NCI-H2107 (cell line): ENCODE measurements at places on chromosomes 7 and 10.

- no peak for DNase-seq
Observed at GRCh38 chr7:93198472-93198871, 27.8 kb downstream of the HEPACAM2 start.

- no peak for DNase-seq
Observed at GRCh38 chr7:140304191-140304799, 94.0 kb downstream of the SLC37A3 start.

GRCh38 chr7:12403287-12404181, at the start of gene VWDE:
Gene VWDE (minus strand): TSS chr7:12403865. CDS start chr7:12403716, 149 bp downstream.
- peak; percentile 81 for DNase-seq

DNA sequence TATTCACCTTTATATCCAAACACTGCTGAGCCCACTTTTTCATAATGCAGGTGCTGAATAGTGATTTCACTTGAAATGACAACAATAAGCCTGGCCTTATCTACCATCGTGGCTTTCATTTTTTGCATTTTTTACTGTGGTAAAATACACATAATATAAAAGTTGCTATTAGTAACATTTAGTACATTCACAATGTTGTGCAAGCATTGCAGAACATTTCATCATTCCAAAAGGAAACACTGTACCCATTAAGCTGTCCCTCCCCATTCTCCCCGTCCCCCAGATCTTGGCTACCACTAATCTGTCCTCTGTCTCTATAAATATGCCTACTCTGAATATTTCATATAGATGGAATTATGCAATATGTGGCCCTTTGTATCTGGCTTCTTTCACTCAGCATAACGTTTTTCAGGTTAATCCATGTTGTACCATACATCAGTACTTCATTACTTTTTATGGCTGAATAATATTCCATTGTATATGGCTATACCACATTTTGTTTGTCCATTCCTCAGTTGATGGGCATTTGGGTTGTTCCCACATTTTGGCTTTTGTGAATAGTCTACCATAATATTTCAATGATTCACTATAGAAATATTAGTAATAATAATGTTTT, 68.5 kb upstream of the ARID5B start:
- no peak for DNase-seq

GRCh38 chr7:108146070-108146842, 16.1 kb upstream of the LAMB4 start:
- DNase-seq = peak; percentile 75

DNA sequence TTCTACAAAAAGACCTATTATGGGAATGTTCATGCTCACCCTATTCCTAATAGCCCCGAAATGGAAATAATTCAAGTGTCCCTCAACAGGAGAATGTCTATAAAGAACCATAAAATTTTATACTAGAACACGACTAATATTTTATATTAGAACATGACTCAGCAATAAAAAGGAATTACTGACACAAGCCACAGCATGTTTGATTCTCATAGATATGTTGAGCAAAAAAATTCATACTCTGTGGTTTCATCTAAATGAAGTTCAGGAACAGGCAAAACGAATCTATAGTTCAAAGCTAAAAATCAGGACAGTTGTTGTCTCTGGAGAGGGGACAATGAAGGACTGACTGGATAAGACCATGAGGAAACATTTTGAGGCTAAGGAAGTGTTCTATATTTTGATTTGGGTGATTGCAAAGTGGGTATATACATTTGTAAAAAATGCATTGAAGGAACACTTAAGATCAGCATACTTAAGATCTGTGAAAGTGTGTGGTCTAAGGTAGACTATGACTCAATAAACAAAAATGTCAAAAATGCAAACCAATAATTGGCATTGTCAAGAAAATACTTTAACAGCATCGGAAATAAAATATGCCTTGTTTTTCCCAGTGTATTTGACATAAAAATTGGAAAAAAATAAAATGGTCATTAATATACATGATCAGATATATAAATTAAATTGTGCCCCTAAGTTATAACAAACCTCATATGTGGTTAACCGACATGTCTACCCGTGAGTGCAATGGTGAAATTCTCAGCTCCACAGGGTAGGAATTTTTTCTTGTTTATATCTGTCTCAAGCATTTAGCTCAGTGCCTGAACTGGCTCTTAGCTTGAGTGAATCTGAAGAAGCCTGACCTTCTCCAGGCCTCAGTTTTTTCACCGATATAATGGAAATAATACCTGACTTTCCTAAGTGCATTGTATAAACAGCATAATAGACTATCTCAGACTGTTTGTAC, 124.9 kb upstream of the CTTNBP2 start:
- DNase-seq = no peak

DNA sequence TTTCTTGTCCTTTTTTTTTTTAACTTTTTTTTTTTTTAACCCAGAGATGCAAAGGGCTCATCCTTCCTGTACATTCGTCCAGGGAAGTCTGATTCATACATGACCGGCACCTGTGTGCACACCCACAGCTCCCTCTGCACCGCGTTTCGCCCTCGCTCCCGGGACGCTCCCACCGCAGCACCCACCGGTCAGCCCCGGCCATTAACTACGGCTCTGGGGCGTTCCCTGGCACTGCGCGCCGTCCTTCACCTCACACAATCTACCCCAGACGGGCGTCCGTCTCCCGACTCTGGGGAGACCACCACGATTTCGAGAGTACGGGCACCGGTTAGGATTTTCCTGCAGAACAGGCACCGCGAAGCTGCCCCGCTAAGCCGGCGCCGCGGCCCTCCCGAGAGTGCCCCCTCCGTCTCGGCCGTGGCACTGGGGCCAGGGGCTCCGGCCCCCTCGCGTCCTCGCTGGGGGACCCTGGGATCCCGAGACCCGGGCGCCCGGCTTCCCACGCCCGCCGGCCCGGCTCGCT, 452 bp downstream of the ATE1 start:
- DNase-seq = no peak

DNA sequence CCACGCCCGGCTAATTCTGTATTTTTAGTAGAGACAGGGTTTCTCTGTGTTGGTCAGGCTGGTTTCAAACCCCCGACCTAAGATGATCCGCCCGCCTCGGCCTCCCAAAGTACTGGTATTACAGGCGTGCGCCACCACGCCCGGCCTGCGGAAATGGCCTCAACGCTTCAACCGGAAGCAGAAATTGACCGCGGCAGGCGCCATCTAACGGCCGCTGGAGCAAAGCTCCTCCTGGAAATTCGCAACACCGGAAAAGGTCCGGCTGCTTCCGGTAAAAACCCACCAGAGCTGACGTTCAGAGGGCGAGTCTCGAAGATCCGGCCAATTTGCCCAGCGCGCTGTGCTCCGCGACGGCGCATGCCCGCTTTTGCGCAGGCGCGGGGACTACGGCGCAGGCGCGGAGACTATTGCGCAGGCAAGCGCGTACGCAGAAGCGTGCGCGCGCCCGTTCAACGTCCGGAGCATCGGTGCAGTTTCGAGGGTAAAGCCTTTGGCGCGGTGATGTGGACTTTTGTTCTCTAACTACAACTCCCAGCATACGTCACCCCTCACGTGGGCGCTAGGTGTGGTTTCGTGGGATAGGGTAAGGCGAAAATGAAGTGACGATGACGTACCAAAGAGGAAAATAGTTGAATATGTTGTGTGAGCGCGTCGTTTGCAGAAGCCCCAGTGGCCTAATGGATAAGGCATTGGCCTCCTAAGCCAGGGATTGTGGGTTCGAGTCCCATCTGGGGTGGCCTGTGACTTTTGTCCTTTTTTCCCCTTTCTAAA, 915 bp upstream of the FMC1 start:
- DNase-seq = peak; percentile 97

GRCh38 chr7:140562926-140563481, 77.6 kb downstream of the DENND2A start:
- no peak for DNase-seq

DNA sequence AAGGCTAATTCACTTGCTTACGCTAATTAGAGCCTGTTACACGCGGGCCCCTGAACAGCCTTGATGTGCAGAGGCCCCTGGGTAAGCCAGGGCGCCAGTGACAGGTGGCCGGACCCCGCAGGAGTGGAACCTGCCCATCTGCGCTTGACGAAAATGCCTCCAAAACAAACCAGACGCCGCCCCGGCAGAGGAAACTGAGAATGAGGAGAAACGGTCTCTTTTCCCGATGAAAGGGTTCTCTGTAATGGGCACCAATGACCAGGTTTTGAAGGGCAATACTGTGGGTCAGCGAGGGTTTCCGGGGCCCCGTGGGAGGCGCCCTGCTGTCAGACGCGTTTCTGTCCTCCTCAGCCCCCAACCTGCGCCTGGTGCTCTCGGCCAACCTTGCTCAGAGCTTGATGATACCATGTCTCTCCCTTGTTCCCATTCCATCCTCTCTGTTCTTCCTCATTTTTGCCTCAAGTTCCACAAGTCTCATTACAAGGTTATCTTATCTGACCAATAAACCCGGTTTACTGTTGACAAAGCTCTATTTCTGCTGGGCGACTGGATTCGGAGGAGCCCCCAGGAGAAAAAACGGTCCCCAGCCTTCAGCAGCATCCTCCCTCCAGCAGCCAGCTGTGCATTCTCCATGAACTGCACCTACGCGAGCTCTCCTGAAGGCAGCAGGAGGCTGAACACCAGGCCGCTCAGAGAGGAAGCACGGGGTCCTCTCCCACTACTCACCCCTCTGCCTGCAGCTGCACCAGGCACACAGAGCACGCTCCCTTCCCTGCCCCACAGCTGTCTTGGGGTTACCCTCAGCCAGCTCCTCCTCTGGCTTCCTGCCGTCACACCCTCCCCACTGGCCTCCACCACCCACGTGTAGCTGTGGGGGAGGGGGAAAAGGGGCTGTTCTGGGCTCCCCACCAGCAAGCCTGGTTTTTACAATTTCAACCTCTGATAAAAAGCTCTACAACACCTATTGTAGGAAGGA, 202.0 kb downstream of the MAD1L1 start:
- DNase-seq = no peak

GRCh38 chr7:155284496-155285274, 13.0 kb upstream of the INSIG1 start:
- DNase-seq = no peak

- no peak for DNase-seq
Observed at GRCh38 chr7:110007320-110008063, 1083.4 kb upstream of the LRRN3 start.

DNA sequence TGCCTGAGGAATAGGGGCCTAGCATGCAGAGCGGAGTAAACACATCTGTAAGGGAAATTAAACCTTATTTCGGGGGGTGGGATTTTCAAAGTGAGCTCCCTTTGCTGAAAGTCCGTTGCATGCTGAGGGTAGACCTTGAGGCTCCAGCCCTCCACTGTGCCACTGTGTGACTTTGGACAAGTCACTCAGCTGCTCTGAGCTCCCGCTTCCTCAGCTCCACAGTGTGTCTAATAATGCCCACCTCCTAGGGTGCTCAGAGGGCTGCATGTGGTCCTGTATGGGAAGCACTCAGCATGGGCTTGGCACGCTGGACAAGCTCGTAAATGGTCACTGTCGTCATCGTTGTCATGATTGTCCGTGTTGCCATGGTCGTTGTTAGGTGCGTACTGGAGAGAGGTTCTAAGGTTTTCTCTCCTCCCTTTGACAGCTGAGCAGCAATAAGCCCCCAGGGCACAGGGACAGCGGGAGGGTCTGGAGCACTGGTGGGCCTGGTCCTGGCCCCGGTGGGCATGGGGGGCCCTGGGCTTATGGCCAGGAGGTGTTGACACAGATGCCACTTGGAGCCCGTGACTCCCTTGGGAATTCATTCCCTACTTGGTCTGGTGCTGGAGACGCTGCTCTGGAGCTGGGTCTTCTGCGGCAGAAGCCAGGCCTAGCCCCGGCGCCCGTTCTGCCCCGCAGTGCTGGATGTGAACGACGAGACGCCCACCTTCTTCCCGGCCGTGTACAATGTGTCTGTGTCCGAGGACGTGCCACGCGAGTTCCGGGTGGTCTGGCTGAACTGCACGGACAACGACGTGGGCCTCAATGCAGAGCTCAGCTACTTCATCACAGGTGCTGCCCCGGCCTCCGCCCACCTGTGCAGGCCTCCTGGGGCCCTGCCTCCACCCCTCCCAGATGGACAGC, 13.1 kb downstream of the C10orf105 start:
- no peak for DNase-seq

DNA sequence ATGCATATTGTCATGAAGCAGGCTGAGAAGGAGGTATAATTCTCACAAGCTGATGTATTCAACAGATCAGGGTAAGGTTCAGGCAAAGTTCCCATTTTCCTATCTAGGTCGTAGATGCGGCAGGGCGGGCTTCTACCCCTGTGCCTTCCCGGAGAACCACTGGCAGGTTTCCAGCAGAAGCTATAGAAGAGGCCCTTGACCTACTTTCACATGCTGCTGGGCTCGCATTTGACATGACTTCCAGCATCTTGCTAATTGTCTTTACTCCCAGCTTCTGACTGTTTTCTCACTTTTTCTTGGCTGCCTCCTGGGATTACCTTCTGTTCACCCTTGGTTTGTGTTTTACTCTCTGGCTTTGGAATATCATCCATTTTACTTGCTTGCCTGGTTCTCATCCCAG, 32.6 kb upstream of the ORC5 start:
- peak; percentile 5 for DNase-seq

GRCh38 chr10:48800007-48800675, 115.5 kb downstream of the WDFY4 start:
- no peak for DNase-seq

GRCh38 chr10:102682416-102682815, 31.8 kb downstream of the ARL3 start:
- DNase-seq = no peak

DNA sequence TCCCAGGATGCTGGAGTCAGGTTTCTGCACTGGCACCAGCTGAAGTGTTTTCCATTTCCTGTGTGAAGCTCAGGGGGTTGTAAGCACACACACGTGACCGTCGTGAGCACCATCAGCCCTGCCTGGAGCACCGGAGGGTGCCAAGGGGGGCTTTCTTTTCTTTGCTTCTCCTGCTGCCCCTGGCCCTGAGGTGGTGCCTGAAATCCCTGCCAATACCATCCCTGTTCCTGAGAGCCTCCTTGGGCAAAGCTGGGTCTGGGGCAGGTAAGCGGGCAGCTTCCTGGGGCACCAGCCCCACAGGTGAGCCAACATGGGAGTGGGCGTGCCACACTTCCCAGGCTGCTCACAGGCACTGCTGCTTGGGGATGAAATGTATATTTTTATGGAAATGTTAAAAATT, 593.6 kb downstream of the DNAJB6 start:
- DNase-seq = peak; percentile 48

DNA sequence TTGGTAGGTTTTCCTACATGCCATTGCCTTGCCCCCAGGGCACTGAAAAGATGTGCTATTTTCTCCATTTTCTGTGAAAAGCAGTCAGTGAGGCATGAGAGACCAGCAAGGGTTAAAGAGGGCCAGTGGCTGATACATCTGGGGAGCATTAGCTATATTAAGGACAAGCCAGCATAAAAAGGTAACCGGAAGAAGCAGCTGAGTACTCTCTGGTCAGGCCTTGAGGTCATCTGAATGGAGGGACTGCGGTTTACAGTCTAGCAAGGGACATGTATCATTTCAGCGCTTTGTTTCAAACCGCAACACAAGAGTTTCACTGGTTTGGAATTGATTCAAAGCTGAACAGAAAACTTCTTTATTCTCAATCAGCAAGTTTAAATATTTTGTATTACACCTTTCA, 120.4 kb downstream of the EPDR1 start:
- DNase-seq = no peak

DNA sequence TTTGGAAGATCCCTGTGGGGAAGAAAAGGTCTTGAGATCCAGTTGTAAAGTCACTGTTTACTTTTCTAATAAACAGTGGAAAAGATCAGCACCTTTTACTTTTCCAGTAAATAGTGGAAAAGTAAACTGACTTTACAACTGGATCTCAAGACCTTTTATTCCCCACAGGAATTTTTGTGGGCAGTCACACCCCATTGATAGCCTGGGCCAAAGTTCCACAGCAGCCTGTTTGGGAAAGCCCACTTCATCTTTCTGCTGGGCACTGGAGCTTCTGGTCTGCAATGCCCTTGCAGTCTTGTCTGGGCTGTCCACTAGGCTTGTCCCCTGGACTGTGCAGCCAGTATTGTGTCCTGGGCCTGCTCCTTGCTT, 50.2 kb downstream of the ADCY1 start:
- no peak for DNase-seq

GRCh38 chr10:43318976-43319960, 52.2 kb upstream of the FXYD4 start:
- no peak for DNase-seq
